KBM-7 (cell line): ENCODE measurements at places on chromosomes 4 and X.

- no peak for DNase-seq
Observed at GRCh38 chr4:6591313-6591712, 16.3 kb downstream of the MAN2B2 start.

- DNase-seq, result peak; percentile 77
Observed at GRCh38 chr4:139740531-139741041, 75.0 kb downstream of the MGST2 start.

GRCh38 chr4:27005501-27005900, 144.9 kb downstream of the STIM2 start:
- no peak for DNase-seq

- peak; percentile 34 for DNase-seq
Observed at GRCh38 chrX:134482371-134482770, 22.4 kb downstream of the HPRT1 start.

DNA sequence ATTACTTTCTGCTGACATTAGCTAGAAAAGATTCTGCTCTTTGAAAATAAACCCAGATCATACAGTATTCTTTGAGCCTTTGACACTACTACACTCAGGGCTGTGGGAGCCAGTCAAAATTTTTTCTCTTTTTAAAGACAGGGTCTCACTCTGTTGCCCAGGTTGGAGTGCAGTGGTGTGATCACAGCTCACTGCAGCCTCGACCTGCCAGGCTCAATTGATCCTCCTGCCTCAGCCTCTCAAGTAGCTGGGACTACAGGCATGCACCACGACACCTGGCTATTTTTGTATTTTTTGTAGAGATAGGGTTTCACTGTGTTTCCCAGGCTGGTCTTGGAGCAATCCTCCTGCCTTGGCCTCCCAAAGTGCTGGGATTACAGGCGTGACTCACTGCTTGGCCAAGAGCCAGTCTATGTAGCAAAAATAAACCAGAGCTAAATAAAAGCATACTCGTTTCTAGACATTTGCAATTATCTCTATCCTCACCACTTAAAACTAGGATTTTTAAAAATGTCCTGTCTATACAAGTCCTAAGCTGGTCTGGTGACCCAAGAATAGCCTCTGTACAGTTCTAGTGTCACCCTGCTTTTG, 43.2 kb downstream of the AKAP4 start:
- DNase-seq, result no peak
